ENCODE measurements at places on chromosomes 3 and 15. TPM values are rescaled to one million over a fixed set of nuclear protein-coding genes. Genes with fewer than 3 reads are reported as not detected.

- no peaks in the 10 kb centered on the region for H3K4me1 ChIP-seq
- DNase-seq, result no peak
- no peaks in the 10 kb centered on the region for H3K36me3 ChIP-seq
- no peak overlapping the region for H3K27ac ChIP-seq
- H3K4me3 ChIP-seq, result no peak overlapping the region
These were observed 14.6 kb downstream of the SCG5 start for GRCh38 chr15:32656091-32656490.

DNA sequence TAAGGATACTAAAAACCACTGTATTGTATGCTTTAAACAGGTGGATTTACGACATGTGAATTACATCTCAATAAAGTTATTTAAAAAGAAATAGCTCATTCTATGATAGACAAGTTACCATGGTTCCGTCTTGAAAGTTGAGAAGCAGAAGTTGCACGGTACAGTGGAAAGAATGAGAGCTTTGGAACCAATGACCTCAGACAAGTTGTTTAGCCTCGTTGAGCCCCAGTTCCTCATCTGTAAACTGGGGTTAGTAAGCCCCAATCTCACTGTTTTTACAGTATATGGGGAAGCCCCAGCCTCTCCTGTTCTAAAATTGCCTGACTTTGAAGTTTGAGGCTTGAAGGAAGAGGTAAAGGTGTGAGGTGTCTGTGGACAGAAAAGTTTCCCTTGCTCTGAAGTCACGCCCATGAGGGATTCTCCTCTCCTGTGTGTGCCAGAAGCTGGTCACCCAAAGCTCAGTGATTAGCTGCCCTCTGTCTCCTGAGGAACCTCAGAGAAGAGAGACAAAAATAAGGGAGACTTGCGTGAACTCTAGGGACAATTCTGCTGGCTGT is 10.0 kb downstream of the CRYGS start:
- H3K4me3 ChIP-seq, result no peak overlapping the region
- H3K4me1 ChIP-seq, result no peaks in the 10 kb centered on the region
- H3K27me3 ChIP-seq, result no peaks in the 10 kb centered on the region
- no peaks in the 10 kb centered on the region for H3K36me3 ChIP-seq
- DNase-seq, result no peak

- H3K27me3 ChIP-seq, result peaks cover 99% of the 10 kb centered on the region
- H3K4me1 ChIP-seq, result no peaks in the 10 kb centered on the region
- DNase-seq, result no peak
- no peak overlapping the region for H3K27ac ChIP-seq
- no peak overlapping the region for H3K4me3 ChIP-seq
- no peaks in the 10 kb centered on the region for H3K36me3 ChIP-seq
These were observed 8.4 kb downstream of the SOX2 start for GRCh38 chr3:181719991-181720680.

- DNase-seq, result no peak
- no peaks in the 10 kb centered on the region for H3K27me3 ChIP-seq
- H3K36me3 ChIP-seq, result no peaks in the 10 kb centered on the region
- H3K4me3 ChIP-seq, result no peak overlapping the region
- no peak overlapping the region for H3K27ac ChIP-seq
- no peaks in the 10 kb centered on the region for H3K4me1 ChIP-seq
These were observed 17.9 kb upstream of the ANKRD28 start for GRCh38 chr3:15815696-15816095.

- peaks cover 2% of the 10 kb centered on the region for H3K36me3 ChIP-seq
- no peak overlapping the region for H3K4me3 ChIP-seq
- H3K4me1 ChIP-seq, result no peaks in the 10 kb centered on the region
- H3K27me3 ChIP-seq, result no peaks in the 10 kb centered on the region
- no peak for DNase-seq
- H3K27ac ChIP-seq, result no peak overlapping the region
These were observed 16.4 kb downstream of the NEK4 start for GRCh38 chr3:52754373-52754772.

GRCh38 chr3:134426660-134427181 is 52.5 kb upstream of the AMOTL2 start:
- no peaks in the 10 kb centered on the region for H3K36me3 ChIP-seq
- no peak overlapping the region for H3K27ac ChIP-seq
- no peaks in the 10 kb centered on the region for H3K4me1 ChIP-seq
- no peak for DNase-seq
- H3K4me3 ChIP-seq, result no peak overlapping the region

GRCh38 chr3:54574906-54575617 is 352.8 kb downstream of the LRTM1 start:
- H3K27me3 ChIP-seq, result no peaks in the 10 kb centered on the region
- no peak for DNase-seq
- H3K36me3 ChIP-seq, result no peaks in the 10 kb centered on the region
- H3K27ac ChIP-seq, result no peak overlapping the region
- no peak overlapping the region for H3K4me3 ChIP-seq

Gene CAV3
- not detected for total RNA-seq

Gene AMIGO3
- not detected for total RNA-seq

Measured in uterus (tissue), 4 donors.